ENCODE measurements at places on chromosomes 6 and 20.

DNA sequence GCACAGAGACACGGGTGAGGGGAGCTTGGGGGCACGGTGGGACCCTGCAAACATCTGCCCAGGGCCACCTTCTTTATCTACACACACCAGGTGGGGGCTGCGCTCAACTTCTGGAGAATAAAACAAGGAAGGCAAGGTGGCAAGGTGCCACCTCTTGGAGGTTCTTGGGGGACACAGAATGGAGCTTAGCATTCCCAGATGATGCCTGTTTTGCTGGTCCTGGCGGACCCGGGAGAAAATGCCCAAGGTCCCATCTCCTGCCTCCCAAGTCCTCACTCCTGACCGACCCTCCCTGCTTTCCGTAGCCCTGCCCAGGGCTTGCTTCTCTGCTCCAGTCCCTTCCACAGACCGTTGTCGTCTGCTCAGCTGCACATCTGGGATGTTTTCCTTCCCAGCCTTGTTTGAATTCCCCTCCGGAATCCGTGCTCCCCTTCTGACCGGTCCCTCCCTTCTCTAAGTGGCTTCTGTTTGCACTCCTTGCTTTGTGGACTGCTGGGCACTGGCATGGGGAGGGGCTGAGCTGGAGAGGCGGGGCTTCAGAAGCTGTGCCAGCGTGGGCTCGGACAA, 13.1 kb downstream of the ITPR3 start:
- DNase-seq: no peak

GRCh38 chr6:114084327-114084890, 113.5 kb upstream of the HDAC2 start:
- no peak for DNase-seq

GRCh38 chr20:61775423-61775822, 290.3 kb downstream of the TAF4 start:
- DNase-seq: no peak

DNA sequence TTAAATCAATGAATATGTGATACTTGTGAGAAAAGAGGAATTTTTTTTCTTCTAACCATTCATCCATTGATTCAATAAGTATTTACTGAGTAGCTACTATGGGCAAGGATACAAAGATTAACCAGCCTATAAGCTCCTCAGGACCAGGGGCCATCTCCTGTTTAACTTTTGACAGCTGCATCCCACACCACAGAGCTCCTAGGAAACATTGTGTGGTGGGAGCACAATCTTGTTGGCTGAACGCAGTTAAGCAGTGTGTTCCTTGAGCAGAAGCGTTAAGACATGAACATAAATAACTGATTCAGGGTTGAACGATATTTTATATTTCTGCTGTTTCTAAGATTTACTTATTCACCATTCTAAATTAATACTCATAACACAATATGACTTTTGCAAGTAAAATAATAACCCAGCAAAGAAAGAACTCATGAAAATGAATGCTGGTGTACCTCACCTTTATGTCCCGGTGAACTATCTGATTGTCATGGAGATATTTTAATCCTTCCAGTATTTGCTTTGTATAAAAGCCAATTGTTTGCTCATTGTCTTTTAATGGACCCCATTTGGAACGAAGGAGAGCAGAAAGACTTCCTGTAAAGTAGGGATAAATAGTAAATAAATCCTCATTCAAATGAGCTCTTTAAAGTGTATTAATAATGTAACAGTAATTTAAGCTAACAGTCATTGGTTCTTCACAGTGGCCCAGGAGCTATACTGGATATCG, 62.6 kb upstream of the MAP7 start:
- no peak for DNase-seq
